ENCODE measurements at places on chromosomes 12 and 14. TPM values are rescaled to one million over a fixed set of nuclear protein-coding genes. Genes with fewer than 3 reads are reported as not detected.
A peak's percentile ranks its signal among the peaks of the same experiment; 100 is the strongest.

GRCh38 chr12:25591144-25591543 lies 38.1 kb upstream of the LMNTD1 start:
- no peak for DNase-seq

DNA sequence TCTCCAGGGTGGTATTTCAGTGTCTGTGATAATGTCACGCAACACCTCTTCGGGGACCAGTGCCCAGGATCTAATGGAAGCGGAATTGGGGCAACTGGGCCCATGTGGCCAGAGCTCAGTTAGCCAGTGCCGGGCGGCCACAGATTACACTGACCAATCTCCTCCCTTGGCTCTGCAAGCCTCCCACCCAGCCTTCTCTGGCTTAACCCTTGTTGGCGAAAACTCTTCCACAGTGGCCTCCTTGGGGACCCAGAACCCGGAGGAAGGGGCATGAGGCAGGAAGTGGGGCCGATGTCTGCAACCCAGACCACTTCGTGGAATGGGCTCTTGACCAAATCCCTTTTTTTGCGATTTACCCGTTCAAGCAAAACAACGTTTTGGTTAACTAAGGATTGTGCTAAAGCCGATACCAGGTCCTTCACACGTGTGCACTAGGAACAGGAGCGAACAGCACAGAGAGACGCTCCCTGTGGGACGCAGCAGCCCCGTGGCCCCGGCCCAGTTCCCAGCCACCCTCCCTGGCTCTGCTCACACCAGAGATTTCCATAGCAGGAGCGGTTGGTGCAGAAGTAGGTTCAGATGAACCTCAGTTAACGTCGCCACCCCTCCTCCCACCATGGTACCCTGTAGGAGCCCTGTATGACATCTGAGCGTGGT lies 38.2 kb downstream of the SLC8B1 start:
- DNase-seq, result no peak

Gene FGF23
- total RNA-seq, result not detected

DNA sequence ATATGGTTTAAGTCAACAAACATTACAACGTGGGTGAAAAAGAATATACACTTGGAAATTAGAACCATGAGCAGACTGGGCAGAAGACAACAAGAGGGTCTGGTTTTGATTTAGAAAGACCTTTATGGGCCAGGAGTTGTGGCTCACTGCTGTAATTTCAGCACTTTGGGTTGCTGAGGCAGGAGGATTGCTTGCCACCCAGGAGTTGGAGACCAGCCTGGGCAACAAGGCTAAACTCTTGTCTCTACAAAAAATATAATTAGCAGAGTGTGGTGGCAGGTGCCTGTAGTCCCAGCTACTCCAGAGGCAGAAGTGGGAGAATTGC lies 2.7 kb upstream of the NFKBIA start:
- no peak for DNase-seq

- peak; percentile 31 for DNase-seq
Measured at GRCh38 chr14:104294628-104294982, 156.2 kb downstream of the KIF26A start.

Gene NAA30
- 27.8 TPM for total RNA-seq

DNA sequence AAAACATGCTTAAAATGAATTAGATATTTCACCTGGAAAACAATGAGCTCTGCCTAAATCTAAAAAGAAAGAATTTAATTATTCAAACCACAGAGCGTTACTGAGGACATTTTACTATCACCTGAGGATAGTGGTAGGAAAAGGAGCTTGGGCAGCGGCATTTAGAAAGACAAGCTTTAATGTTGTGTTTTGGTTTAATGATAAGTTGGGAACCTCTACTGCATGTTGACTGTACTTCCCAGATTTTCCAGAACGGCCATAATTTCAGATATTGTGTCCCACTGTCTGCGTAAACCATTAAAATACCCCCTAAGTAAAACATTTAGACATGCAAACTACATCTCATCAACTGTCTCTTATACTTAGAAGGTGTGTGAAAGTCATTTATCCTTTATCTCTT lies 55.4 kb downstream of the CPM start:
- DNase-seq, result no peak

DNA sequence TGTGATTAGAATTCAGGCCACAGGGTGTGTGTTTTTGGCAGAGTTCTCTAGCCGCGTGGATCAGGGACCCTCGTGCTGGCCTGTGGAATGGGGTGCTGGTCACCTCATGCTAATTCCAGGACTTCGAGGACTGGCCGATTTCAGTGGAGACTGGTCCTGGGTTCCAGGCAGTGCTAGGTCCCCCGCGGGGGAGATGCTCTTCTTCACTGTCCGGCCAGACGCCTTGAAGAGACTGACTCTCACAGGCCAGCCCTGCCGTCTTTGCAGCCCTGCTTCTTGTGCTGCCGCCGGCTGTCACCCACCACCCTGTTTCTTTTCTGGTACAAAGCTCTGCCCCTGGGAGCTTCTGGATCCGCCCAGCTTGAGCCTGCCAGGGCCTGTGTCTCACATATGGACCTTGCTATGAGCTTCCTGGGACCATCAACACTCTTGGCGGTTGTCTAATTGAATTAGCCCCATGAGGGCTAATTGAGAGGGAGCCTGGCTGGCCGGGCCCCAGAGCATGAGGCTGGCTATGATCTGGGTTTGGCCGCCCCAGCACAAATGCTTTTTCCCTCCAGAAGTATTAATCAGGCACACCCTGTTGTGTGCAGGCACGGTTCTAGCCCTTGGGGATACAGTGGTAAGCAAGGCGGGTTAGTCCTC lies 8.2 kb downstream of the MLXIP start:
- peak; percentile 68 for DNase-seq

- DNase-seq, result no peak
Measured at GRCh38 chr12:62603811-62604098, 137.1 kb downstream of the MON2 start.

GRCh38 chr12:26845057-26845666 lies 12.2 kb upstream of the ITPR2 start:
- peak; percentile 73 for DNase-seq

Gene SIX6
- total RNA-seq, result not detected

- DNase-seq, result no peak
Measured at GRCh38 chr12:56836317-56836716, 73.2 kb downstream of the HSD17B6 start.

Gene DLK1
- total RNA-seq, result 22.8 TPM

Gene HCAR1
- total RNA-seq, result 0.11 TPM

- no peak for DNase-seq
Measured at GRCh38 chr12:18703321-18703720, 34.5 kb downstream of the PLCZ1 start.

- DNase-seq, result no peak
Measured at GRCh38 chr14:103141117-103141796, 18.0 kb downstream of the TNFAIP2 start.

Gene STYK1
- total RNA-seq, result not detected

- DNase-seq, result no peak
Measured at GRCh38 chr14:64509036-64509435, 4.5 kb downstream of the ZBTB1 start.

- no peak for DNase-seq
Measured at GRCh38 chr12:129372876-129373275, 519.6 kb downstream of the GLT1D1 start.

Gene FAM90A1
- total RNA-seq, result not detected

Gene EXOC3L4
- total RNA-seq, result 0.38 TPM

GRCh38 chr12:43069768-43070221 lies 480.2 kb upstream of the PRICKLE1 start:
- DNase-seq, result peak; percentile 62

DNA sequence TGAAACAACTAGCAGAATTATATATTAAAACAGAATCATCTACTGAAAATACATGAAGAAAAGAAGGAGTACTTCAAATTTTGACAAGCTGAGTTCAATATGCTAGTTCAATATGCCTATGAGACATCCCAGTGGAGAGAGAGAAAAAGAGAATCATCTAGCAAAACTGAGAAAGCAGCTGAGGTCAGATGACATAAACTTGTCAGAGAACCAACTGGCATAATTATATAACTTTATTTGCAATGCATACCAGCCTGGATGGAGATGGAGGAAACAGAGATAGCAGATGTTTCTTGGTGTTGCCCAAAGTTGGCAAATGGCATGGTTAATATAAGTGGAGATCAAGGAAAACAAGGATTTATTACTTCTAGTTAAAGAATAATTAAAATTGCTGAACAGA lies 148.7 kb upstream of the PDZRN4 start:
- no peak for DNase-seq

- no peak for DNase-seq
Measured at GRCh38 chr14:45743884-45744283, 490.9 kb upstream of the MIS18BP1 start.

- no peak for DNase-seq
Measured at GRCh38 chr12:120956579-120957300, 21.6 kb upstream of the HNF1A start.

DNA sequence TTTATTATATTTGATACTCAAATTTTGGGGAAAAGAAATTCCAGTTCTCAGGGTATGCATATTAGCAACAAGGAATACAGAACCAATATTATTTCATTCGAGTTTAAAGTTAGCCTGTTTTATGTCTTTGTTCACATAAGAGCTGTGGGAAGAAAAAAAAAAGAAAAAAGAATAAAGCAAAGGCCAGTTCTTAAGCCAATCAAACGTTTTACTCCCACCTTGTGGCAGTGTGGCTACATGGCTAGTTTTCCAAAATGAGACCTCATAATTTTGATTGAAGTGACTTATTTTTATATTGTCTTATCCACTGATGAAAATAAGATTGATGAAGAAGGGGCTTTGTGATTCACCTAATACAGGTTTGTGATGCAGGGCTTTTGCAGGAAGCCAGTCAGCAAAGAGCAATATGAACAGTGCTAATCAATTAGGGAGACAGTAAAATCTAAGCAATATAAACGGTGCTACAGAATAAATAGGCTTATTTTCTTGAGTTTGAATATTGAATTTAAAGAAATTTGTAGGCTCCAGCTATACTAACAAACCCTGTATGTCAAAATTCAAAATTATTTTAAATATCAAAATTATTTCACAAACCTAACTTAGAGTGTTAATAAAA lies 624.1 kb upstream of the FOXG1 start:
- no peak for DNase-seq

Gene KLHL42
- 5.4 TPM for total RNA-seq

Gene MTA1
- total RNA-seq, result 191 TPM

GRCh38 chr12:26434299-26435068 lies 239.1 kb downstream of the SSPN start:
- no peak for DNase-seq

Gene TBC1D30
- 0.83 TPM for total RNA-seq

DNA sequence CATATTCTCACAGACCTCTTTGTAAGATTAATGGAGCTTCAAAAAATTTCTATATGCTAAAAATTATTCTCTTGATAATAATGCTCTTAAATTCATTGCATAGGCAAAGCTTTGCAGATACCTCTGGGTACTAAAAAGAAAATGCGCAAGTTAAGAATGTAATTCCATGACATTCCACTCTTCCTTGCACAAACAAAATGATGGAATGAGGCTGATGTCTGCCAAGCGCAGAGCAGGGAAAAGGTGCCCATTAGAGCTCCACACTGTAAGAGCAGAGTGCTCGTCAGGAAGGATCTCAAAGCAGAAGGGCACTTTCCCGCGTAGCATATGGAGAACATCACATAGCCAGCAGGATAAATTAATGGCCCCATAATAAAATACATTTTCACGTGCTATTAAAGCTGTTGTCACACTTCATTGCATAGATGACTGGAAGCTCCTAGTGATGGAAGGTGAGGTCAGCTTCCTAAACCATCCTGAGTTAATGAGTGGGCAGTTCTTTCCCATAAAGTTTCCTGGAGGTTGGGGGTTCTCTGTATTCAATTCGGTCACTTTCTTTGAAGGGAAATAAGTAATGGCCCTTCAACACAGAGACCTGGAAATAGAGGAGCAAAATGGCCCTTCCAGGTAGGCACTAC lies 1058.9 kb downstream of the GALC start:
- no peak for DNase-seq

Gene KERA
- total RNA-seq, result not detected

GRCh38 chr14:69358233-69358963 lies 39.7 kb downstream of the ERH start:
- no peak for DNase-seq

GRCh38 chr12:122099856-122100255 lies 21.3 kb downstream of the MLXIP start:
- DNase-seq, result no peak

DNA sequence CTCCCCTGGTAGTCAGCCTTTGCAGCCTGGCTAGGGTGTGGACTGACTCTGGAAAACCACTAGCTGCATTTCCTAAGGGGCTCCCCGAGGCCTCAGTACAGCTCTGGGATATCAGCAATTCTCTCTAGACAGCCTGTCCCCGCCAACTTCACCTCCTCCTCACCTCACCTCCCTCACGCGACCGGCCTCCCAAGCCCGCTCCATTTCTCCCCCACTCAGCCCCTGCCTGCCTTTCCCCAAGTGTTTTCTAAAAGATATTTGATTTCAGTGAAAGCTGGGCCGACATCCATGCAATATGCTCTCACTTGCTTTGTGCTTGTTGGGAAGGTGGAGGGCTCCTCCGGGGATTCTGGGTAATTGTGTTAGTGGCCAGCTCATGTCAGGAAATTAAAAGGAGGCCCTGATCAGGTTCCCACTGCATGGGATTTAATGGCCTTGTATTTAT lies 91.8 kb downstream of the ESRRB start:
- DNase-seq, result no peak

- DNase-seq, result no peak
Measured at GRCh38 chr14:59240356-59240755, 51.9 kb downstream of the DAAM1 start.

DNA sequence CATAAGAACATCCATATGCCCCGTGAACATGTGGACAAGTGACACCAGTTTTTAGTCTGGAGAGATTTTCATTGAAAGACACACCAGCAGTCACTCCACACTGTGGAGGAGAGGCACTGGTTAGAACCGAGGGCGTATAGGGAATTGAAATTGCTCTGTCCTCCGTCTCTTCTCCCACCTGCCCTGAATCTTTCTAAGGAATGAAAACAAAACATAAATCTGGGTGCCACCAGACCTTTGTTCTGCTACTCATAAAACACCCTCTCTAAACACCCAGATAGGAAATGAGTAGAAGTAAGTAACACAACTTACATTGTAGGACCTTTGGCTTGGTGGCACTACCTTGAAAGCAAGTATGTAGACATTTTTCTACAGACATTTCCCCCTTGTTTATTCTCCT lies 37.1 kb upstream of the STON2 start:
- DNase-seq, result no peak

Gene PMEL
- 0.83 TPM for total RNA-seq

- DNase-seq, result no peak
Measured at GRCh38 chr12:92041742-92042141, 103.9 kb downstream of the BTG1 start.

GRCh38 chr14:101328412-101329028 lies 232.8 kb upstream of the DIO3 start:
- no peak for DNase-seq

DNA sequence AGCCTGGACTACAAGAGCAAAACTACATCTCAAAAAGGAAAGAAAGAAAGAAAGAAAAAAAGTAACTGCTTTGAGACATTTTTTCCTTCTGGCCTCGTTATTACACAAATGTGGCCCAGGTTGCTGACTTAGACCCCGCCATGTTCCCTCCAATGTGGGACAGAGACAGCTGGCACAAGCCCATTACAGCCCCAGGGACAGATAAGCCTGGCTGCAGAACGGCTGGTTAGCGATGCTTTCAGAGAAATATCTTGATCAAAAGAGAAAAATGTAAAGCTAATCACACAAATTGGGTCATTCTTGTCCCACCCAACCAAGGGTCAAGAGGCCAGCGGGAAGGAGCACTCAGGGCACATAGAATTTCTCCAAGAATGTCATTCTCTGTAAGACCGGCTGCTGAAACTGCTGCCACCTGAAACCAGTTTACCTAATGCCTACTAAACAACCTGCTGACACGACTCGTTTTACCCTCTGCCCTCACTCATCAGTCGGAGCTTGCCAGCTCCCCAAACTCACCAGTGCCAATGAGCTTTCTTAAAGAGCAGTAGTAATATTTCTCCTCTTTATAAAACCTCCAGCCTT lies 63.1 kb downstream of the TNFAIP2 start:
- no peak for DNase-seq

All from Right ventricle myocardium superior (tissue), 1 donor.